ENCODE measurements at places on chromosomes 4 and X.

GRCh38 chr4:132386130-132386529, 763.0 kb upstream of the PCDH10 start:
- no peak for DNase-seq

GRCh38 chr4:121697564-121697963, 784 bp upstream of the ANXA5 start:
- DNase-seq, result no peak

DNA sequence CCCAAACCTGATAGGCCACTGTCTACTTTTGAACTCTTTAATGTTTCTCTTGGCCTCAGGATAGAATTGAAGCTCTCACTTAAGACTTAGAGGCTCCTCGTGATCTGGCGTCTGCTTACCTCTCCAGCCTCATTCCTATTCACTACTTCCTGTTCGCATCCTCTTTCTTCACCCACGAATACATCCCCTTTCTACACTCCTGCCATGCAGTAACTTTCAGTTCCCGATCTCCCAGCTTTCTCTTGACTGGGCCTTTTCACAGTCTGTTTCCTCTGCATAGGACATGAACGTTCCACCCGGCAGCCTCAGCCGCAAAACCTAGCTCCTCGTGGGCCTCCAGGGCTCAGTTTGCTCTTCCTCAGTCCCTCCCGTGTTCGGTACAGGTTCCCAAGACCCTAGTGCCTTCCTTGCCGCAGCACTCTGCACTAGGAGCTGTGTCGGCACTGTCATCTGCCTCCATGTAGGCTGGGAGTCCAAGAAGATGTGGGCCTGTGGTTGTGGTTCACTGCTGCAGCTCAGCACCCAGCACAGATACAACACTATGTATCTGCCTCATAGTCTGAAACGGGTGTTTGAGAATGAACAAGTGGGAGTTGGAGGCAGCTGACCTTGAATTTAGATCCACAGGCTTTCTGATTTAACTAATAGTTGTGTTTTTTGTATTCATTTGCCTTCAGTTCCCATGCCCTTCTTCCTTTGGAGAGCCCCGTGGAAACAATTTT, 15.8 kb downstream of the RPL39 start:
- DNase-seq, result no peak

DNA sequence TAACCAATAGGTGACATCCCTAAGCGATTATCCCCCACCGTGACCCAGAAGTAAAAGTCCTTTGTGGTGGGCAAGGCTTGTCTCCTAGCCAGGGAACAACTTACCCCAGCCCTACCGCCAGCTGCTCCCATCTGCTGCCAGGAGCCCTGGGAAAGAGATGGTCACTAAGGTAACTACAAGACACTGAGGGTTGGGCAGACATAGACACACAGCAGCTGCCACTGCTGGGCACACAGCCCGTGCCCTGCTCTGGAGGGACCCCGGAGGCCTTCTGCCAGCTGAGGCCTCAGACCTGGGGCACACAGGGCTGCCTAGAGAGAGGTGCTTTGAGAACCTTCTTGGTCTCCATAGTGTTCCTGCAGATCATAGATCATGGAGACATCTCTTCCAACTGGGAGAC, 53.0 kb upstream of the PROM1 start:
- DNase-seq, result no peak

DNA sequence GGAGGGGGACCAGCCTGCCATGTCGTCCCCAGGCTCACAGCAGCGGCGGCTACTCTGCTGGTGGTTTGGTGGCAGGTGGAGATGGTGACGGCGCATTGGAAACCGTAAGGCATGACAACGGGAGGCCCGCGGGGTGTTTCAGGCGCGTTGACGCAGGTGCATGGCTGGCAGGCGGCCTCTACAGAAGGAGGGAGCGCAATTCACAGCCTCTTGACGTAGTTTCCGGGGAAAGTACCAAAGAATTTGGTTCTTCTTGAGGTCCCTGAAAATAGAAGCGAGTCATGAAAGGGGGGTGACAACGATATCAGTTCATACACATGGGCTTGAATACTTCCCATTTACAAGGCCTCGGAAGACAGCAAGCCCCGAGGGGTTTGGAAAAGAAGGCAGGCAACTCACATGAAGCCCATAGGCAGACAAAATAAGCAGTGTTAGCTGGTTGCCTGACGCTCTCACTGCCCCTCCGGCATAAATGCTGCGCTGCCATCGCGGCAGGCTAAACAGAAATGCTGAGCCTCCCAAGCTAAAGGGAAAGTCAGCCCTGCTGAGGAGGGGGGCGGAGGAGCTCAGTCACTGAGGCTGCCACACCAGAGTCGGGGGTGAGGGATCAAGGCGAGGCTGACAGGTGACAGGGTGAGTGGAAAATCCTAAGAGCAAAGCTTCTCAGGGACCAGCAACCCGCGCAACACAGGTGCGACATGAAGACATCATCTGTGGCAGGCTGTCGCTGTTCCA, 52.3 kb upstream of the PDLIM3 start:
- peak; percentile 7 for DNase-seq

DNA sequence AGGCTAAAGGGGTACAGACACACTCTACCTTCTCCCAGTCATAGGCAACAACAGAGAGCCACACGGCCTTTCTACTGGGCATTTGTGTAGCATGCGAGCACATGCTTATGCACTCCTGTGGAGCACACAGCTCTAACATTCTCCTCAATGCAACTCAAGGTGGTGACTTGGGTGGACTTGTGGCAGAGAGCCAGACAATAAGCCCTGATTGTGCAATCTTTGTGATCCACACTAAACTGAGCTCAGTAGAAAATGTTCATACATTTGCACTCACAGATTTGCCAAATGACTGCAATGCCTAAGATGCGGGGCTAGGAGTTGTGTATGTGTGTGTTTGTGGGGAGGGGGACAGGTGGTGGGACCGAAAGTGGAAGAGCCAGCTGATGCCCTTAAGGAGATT, 31.4 kb upstream of the SETD7 start:
- no peak for DNase-seq

DNA sequence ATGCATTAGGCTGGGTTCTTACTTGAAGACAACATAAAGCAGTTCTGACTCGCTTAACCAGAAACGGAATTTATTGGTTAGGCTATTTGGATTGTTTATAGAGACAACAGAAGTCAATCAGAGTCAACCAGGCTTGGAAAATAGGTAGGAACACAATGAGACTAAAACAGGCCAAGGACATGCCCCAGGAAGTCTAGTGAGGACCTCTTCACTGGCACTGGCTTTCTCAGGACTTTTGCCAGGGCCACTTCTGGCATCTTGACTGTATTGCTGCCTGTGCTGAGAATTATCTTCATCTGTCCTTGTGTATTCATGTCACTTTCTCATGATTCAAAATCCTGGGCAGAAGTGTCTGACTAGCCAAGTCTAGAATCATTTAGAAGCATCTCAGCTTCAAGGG, 19.6 kb downstream of the PGAM4 start:
- no peak for DNase-seq

DNA sequence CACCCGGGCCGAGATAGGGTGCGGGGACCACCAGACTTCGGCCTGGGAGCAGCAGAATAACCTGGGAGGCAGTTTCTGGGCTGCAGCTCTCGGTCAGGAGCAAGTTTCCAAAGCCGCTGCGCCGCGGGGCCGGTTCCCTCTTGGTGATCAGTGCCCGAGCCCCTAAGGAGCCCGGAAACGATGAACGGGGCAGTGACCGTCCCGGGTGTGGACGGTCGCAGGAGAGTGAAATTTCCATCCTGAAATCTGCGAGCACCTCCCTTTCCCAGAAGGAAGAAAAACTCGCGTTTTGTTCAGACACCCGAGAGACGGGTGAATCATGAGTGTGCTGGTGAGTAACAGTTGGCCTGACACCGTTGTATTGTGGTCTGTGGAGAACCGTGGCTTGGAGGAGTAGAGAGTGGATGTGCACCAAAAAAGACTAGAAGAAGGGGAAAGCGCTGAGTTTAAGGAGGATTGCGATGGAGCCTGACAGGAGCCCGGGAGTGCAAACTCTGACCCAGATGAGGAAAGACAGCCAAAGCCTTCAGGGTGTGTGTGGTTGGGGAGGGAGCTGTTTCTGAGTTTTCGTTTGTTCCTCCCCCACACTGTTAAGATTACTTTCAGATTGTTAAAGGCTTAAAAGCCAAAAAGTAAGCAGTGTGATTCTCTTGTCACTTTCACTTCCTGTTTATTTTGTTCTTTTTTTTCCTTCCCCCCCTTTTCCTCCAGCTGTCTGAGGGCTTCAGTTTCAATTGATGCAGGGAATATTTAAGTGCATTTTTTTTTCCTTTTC, 828 bp downstream of the MCUB start:
- peak; percentile 63 for DNase-seq
